ENCODE measurements at places on chromosomes 1 and 21.

DNA sequence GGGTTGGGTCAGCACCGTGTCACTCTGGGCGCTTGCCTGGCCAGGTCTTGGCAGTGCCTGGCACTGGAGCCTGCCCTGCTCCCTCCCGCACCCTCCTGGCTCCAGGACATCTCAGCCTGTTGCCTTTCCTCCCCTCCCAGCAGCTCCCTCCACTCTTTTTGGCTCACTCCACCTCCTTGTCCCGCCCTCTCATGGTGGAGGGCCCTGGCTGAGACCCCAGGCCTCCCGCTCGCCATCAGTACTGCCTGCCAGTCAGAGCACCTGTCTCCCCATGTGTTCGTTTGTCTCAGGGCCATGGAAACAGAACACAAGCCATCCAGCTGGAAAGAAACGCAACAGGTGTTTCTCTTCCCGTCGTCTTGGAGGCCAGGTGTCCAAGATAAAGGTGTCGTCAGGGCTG is 61.0 kb downstream of the B3GALT5 start:
- no peak for DNase-seq

GRCh38 chr1:117572546-117572945 is 33.3 kb upstream of the TENT5C start:
- no peak for DNase-seq

GRCh38 chr1:29634324-29634723 is 398.0 kb downstream of the PTPRU start:
- DNase-seq = no peak

DNA sequence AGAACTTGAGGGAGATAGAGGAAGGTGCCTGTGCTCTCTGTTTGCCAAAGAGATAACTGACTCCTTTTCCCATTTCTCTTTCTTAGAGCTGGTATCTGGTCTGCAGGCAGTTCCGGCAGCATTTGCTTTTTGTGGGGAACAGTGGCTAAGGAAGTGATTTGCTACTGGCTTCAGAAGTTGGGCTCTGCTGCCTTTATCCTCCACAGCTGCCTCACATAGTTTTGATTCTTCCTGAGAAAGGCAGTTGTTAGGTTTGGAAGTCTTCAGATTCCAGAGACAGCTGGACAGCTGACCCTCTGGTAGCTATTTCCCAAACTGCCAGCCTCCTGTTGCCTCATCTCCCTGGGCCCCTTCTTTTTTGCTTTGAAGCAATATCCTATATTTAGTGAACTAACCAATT is 62.6 kb upstream of the MACF1 start:
- DNase-seq = no peak

GRCh38 chr1:207866471-207867135 is 44.3 kb downstream of the CD34 start:
- no peak for DNase-seq

- DNase-seq = no peak
Observed at GRCh38 chr1:182257369-182258063, 134.1 kb downstream of the GLUL start.

GRCh38 chr1:169928438-169929209 is 34.9 kb upstream of the SCYL3 start:
- no peak for DNase-seq

DNA sequence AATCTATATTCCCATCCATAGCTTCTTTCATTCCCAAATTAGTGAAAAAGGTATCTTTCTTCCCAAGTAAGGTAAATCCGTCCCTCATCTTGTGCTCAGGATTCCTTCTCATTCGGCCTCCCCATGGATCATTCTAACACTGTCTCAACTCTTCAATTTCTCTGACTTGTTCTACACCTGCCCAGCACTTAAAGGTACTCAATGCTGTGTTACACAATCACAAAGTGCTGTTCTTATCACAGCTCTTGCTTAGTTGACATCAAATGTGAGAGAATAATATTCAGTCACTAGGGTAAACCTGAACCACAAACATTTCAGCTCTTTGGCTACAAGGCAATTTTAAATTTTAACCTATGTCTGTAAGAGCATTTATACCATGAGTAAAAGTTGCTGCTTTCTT is 94.8 kb downstream of the DIRAS3 start:
- DNase-seq = no peak

GRCh38 chr1:245804696-245805095 is 649.9 kb downstream of the KIF26B start:
- no peak for DNase-seq

DNA sequence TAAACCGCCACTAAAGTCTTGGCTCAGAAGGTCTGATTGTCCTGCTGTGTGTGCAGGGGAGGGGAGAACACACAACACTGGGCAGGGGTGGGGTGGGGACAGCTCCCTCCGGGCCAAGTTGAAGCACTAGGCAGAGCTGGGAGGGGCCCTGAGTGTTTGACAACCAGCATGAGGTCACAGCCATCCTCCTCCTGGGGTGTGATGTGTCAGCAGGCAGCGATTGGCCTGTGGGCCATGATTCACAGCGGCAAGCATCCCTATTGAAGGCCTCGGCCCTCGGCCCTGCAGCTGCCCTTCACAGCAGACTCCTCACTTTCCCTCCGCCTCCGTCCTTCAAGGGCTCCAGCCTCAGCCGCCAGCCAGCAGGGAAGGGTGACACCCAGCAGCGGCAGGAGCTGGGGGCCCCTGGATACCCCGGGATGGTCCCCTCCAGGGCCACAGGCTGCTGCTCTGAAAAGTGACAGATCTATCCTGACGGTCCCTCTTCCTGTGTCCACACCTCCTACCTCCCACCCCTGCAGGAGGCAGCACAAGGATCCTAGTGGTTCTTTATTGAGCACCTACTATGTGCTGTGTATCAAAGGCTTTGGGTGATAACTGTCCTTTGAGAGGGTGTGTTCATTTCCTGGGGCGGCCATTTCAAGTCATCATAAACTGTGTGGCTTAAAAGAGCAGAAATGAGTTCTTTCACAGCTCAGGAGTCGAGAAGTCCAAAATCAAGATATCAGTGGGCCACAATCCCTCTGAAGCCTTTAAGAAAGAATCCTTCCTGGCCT is 66.0 kb upstream of the SLC25A33 start:
- no peak for DNase-seq

DNA sequence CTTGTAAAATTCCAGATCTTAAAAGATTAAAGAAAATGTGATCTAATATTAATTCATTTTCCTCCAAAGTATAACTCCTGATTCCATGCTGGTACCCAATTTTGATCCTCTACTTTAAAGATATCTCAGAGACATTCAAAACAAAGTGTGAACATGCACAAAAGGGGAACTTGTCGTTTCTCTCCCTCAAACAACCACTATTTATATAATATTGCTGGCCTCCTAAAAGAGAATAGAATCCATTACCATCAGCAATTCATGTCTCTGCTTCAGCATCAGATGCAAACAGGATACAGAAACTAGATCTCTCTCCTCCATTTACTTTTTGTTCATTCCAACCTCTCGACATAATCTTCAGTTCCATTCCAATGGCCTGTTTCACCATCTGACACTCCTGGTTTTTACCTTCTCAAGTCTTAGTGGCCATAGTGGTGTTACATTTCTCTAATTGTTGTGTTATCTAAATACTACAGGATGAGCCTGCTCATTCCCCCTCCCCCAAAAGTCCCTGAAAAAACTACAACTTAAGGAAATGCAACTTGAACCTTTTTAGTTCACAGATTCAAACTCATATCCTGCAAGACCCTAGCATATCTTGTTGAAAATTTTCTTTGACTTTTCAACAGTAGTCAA is 4.1 kb downstream of the NRIP1 start:
- no peak for DNase-seq

- no peak for DNase-seq
Observed at GRCh38 chr1:175297291-175297690, 104.7 kb upstream of the KIAA0040 start.

DNA sequence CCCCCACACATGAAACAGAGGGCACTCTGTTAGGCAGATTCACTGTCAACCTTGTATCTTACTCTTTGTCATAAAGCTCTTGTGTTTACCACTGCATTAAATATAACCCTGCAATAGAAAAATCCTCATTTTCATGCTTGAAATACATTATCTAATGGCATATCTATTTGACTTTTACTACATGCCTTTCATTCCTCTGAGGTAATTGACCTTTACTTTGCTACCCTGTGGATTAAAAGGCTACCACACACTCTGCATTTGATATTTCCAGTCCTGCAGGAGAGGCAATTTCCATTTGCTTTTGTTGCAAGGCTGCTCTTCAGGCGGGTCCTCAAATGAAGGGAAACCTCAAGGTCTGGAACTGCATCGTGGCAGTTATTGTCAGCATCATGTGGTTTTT is 238.0 kb downstream of the NTNG1 start:
- no peak for DNase-seq

Data from stimulated activated CD4-positive, alpha-beta T cell treated with anti-CD3 and anti-CD28 coated beads, Interleukin-1b, Interleukin-23, amount 100 ng/mL, for 1 hour (primary cell).